Naive B cell (primary cell): ENCODE measurements at places on chromosomes 7 and 10.

DNA sequence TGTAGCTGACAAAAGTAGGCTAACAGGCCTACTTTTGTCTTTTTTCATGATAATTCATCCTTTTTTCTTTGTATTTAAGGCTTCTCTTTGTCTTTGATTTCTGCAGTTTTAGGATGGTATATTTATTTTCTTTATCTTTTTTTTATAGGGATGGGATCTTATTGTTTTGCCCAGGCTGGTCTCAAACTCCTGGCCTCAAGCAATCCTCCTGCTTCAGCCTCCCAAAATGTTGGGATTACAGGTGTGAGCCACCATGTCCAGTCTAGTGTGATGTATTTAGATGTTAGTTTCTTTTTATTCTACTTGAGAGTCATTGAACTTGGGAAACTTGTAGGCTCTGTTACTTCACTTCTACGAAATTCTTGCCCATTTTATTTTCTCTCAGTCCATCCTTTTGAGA is 35.4 kb downstream of the TRIM24 start:
- DNase-seq, result no peak

- DNase-seq, result no peak
These were observed 11.3 kb downstream of the DUSP5 start for GRCh38 chr10:110508806-110509544.

GRCh38 chr7:42232275-42232674 is 4.7 kb downstream of the GLI3 start:
- no peak for DNase-seq

DNA sequence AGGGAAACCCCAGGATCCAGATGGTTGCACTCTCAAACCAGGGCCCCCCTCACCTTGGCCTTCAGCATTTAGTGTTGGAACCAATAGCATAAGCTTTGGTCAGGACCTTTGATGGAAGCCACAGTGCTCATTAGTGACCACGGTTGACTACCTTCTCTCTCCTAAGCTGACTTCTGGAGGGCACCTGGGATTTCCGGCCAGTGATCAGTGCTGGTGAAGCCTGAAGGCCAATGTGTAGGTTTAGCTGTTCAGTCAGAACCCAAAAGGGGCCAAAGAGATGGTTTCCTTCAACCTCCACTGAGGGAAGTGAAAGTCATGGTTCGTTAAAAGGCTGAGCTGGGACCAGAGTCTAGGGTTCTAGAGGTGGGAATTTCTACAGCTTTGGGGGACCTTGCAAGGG is 46.4 kb downstream of the TCF7L2 start:
- DNase-seq, result no peak

GRCh38 chr10:133134411-133135115 is 25.5 kb upstream of the KNDC1 start:
- DNase-seq, result no peak

GRCh38 chr7:110544194-110544593 is 546.7 kb upstream of the LRRN3 start:
- no peak for DNase-seq

- DNase-seq, result no peak
These were observed 232.7 kb downstream of the NSUN6 start for GRCh38 chr10:18418541-18419215.

DNA sequence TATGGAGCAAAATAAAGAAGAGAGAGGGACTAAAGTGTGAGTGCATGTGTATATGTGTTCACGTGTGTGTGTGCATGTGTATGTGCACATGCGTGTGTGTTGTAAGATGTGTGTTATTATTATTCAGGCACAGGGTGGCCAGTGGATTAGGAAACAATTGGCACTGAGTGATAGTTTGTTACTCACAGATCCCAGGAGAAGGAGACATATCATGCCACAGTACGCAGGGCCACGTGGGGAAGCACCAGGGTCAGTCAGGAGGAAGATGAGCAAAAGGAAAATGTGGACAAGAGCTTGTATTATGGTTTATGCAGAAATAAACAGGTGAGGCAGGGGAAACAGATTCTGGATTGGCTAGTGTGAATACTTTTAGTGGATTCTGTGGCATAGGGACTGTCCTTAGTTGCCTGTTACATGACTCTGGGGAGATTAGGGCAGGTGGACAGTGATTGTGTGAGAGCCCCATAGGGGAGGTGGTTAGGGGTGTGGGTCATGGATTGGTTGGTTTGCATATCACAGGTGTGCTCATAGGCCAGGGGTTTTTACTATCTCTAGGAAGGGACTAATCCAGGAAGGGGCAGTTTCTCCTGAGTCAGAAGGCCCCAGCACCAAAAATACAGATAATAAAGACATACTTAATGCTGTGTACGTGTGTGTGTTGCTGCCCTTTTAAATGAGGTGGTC is 90.0 kb downstream of the PLXDC2 start:
- no peak for DNase-seq

DNA sequence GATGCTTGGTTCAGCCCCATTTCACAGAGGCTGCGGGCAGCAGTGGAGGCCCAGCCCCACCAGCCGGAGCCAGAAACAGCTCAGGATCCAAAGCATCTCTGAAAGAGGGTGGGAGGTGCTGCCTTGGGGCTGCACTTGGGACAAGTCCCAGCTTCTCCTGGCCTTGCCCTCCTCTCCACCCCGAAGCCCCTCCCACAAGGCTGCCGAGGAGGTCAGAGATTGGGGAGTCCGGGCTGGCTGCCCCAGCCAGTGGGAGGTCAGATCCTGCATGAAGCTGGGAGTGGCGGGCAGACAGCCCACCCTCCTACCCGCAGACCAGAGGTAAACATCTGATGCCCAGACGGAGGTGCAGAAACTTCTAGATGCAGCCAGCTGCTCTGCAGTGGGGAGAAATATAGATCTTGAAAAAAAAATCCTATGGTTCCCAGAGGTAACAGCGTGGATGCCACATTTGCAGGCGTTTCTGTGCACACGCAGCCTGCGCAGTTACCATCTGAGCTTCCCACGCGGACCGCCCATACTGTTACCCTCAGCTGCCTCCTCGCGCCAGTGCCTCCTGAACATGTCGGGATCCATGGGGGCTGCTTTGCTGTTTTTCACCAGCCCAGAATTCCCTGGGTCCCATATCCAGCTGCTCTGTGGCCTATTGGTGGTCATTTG is 36.9 kb upstream of the GNA12 start:
- DNase-seq, result no peak

- no peak for DNase-seq
These were observed 6.4 kb downstream of the DLX6 start for GRCh38 chr7:97011536-97012364.

GRCh38 chr7:90596671-90597562 is 796 bp downstream of the CDK14 start:
- DNase-seq, result peak; percentile 6

DNA sequence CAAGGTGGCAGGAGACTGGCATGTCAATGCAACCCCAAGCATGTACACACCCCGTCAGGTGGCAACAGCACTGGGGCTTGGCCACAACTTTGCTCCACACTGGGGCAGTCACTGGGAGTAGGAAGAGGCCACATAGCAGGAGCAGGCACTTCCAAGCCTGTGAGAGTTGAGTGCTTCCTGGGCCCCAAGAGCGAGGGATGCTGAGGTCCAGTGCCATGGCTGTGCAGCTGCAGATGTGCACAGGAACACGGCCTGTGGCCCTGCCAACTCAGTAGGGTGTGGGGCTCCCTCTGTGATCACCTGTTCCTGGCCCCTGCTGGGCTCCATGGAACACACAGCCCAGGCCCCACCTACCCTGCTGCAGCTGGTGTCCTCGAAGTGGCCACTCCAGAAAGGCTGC is 932.8 kb upstream of the SORCS1 start:
- DNase-seq, result no peak

DNA sequence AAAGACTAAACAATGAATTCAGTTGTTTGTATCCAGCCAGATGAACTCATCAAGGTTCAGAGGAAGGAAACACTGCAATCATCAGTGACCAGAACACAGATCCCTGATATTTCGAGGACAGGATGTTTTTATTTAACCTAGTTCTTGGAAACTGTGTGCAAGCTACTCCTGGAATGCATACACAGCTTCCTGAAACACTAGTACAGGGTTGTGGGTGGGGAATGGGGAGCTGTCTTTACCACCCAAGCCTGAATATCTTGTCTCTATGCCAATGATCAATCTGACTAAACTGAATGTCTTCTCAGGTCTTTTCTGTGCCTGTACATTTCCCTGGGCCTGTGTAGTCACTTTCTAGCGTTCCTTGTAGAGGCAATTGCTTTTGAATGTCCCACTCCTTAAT is 374.6 kb downstream of the CALN1 start:
- DNase-seq, result no peak

GRCh38 chr7:122743211-122743610 is 40.5 kb upstream of the RNF148 start:
- DNase-seq, result no peak

GRCh38 chr10:132101529-132101928 is 35.8 kb downstream of the JAKMIP3 start:
- no peak for DNase-seq

GRCh38 chr7:139915864-139916716 is 87.0 kb downstream of the TBXAS1 start:
- no peak for DNase-seq

DNA sequence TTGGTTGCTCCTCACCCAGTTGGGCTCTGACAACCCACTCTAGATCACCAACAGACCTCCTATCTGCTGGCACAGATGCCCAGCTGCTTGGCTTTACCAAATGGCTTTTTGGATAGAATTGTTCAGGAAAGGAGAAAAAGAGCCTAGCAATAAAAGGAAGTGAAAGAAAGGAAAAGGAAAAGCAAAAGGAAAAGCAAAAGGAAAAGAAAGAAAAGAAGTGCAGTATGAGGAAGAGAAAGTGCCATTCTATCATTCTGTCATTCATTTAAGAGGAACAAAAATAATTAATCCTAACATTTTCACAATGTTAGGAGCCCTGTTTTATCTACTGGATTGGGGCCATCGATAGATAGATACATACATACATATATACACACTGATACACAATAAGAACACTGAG is 353.6 kb downstream of the THSD7A start:
- DNase-seq, result no peak

DNA sequence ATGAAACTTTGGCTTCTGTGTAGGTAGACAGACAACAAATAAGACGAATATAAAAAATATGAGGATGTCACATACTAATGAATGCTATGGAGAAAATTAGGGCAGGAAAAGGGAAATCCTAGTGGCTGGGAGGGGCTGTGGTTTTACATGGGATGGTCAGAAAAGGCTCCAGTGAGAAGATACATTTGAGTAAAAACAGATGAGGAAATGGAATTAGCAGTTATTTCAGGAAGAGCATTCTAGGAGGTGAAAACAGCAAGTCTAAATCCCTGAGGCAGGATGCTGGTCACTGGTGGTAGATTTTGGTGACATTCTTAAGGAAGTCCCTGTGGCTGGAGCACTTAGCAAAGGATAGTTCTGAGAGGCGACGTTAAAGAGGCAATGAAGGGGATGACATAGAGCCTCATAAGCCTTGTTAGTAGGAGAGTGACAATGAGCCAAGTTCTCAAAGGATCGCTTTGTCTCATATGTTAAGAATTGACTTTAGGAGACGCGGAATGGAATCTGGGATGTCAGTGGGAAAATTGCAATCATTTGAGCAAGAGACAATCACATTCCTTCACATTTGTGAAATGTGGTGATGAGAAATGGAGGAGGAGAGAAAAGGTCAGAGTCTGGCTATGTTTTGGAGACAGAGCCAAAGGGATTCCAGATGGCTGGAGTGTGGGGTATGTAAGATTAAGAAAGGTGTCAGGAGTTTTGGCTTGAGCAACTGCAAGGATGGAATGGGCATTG is 384.7 kb upstream of the FZD8 start:
- no peak for DNase-seq

- DNase-seq, result no peak
These were observed 20.2 kb downstream of the MCU start for GRCh38 chr10:72712136-72712535.

DNA sequence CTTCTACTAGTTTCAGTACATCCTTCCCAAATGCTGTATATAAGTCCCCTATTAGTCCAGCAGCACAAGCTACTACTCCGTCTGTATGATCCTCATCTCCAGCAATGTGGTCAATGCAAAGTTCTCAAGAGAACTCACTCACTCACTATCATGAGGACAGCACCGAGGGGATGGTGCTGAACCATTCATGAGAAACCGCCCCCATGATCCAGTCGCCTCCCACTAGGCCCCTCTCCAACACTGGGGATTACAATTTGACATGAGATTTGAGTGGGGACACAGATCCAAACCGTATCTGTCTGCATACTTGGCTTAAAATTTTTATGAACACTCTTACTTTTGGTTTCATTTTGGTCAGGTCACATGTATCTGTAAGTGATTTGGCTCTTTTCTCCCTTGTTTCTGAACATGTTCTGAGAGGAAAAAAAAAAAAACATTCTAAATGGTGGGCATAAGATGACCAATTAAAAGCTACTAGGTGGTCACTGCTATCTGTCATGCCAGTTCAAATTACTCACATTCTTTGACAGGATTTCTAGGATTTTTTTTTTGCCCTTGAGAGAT is 60.1 kb downstream of the ZNF783 start:
- DNase-seq, result no peak

DNA sequence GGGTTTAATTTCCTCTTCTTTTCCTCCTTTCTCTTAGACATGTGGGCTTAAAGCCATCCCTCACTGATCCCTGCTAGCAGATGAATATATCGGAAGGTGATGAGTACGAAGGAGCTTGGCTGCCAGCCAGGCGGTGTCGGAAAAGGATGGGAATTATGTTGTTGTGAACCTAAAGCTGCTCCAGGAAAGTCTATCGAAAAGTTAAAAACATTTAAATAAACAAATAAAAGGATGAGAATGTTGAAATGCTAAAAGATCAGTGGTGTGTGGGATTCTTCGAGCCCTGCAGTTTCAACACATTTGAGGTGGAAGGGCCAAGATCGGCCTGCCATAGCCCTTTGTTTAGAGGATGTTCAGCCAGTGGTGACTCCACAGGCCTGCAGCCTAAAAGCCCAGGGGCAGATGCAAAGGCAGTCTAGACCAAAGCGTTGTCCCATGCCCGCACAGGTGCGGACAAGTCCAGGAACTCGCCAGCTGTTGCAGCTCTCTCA is 107.9 kb downstream of the JCAD start:
- no peak for DNase-seq

- DNase-seq, result peak; percentile 88
These were observed 27.1 kb downstream of the NMT2 start for GRCh38 chr10:15141136-15142054.

DNA sequence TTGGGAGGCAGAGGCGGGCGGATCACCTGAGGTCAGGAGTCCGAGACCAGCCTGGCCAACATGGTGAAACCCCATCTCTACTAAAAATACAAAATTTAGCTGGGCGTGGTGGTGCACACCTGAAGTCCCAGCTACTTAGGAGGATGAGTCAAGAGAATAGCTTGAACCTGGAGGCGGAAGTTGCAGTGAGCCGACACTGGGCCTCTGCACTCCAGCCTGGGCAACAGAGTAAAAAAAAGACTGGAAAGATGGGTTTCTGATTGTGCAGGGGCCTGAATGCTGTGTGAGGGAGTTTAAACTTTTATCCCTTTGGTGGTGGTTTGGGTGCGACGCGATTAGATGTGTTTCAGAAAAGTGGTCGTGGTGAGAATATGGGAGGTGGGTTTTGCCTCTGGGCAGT is 1.8 kb downstream of the CHST12 start:
- no peak for DNase-seq

GRCh38 chr10:103124420-103125096 is 68.5 kb downstream of the NT5C2 start:
- no peak for DNase-seq

GRCh38 chr10:124142960-124143359 is 49.6 kb upstream of the CHST15 start:
- DNase-seq, result no peak

- no peak for DNase-seq
These were observed 5.7 kb downstream of the KIAA1549 start for GRCh38 chr7:138975343-138976104.
